ENCODE measurements at places on chromosomes 4 and X.

DNA sequence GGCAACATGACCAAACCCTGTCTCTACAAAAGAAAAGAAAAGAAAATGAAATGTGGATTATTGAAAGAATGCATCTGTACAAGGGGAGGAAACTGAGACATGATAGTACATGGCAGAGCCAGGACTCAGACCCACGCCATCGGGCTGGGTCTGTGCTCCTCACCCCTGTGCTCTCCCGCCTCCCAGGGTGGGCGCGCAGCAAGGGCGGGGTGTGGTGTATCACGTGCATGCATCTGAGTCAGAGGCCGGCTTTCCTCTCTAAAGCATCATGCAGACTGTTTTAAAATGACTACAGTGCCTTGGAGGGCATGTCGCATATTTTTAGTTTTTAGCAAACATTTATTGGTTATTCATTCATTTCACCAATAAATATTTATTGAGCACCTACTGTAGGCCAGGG, 47.8 kb downstream of the HTT-AS start:
- no peak for DNase-seq

DNA sequence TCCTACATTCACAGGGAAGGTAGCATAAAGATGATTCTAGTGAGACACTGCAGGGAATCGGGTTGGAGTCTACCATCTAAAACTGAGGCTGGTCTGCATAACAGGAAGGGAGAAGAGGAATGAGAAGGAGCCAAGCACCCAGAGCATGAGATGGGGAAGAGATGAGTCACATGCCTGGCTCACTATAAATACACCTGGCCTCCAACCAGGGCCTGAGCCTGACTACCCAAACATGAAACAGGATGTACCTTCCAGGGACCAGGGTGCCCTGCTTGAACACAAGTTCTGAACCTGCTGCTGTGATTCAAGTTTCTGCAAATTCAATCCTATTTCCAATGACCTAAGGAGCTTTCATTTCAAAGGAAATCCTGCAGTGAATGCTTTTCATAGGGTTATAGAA, 24.9 kb downstream of the CD99L2 start:
- no peak for DNase-seq

DNA sequence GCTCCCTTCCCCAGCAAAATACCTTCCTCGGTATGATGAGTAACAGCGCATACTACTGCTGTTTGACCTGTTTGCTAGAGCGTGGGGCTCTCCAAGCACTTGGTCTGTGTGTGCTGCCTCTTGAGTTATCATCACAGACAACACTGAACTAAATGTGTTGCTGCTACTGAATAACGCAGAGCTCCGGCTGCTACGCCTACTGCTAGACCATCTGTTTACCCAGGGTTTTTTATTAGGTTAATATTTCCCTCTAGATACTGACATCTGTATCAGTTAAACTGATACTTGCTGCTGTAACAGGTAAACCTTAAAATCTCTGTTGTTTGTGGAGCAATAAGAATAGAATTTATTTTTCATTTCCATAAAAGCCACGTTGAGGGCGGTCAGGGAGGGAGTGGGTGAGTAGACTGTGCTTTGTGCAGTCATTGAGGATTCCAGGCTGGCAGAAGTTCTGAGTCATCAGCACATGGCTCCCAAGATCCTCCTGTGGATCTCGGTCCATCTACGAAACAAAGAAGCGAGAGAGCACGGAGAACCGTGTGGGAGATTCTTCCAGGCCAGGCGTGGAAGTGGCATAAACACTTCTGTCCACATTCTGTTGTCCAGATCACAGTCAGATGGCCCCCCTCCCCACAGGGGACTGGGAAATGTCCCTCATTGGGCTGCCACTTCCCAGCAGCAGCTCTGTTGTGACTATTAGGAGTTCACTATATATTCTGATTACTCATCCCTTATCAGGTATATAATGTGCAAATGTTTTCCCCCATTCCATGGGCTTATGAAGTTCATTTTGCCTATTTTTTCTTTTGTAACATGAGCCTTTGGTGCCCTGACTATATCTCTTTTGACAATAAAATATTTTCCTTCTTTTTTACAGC, 14.1 kb downstream of the GRK4 start:
- no peak for DNase-seq

- DNase-seq = no peak
Observed at GRCh38 chr4:182901337-182901736, 15.8 kb downstream of the DCTD start.

- DNase-seq = no peak
Observed at GRCh38 chr4:107562316-107562715, 157.7 kb downstream of the PAPSS1 start.

DNA sequence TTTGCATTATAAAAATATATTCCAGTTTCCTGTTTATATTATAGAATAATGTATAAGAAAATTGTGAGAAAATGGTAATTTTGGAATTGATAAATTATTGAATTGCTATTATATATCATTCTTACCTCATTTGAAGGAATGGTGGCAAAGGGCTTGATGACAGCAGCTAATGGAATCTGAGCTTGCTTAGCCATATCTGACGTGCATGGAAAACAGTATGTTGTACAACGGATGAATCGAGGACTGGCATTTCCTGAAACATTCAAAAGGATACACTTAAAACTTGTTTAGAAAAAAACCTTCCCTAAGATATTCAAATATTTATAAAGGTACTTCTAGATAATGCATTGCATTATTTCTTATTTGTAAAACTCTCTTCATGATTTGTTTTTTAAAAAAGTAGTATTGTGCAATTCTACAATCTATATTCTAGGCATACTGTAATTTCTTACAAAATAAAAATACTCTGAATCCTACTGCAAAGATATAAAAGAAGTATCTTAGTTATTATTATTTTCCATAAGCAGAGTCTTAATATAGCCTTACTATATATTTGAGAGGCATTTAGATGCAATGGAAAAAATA, 38.3 kb downstream of the SEC24D start:
- no peak for DNase-seq

GRCh38 chr4:38565271-38566199, 98.5 kb upstream of the KLF3 start:
- no peak for DNase-seq

- DNase-seq = no peak
Observed at GRCh38 chr4:102586002-102586643, 85.0 kb downstream of the NFKB1 start.

DNA sequence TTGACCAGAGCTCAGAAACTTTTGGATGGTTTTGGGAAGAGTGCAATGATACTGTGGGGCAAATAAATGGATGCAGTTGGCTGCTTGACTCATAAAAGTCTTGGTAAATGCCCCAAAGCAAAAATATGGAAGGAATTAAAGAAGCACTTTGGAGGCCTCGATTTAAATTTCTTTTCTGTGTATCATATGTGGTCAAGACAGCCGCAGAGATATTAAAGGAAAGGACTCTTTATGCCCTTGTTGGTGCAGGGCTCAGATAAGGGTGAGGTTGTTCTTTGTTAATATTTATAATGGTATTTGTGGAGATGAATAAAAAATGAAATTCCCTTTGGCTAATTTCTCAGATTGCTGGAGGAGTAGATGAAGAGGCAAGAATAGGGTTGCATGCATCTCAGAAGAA, 90.2 kb downstream of the NHS start:
- no peak for DNase-seq

DNA sequence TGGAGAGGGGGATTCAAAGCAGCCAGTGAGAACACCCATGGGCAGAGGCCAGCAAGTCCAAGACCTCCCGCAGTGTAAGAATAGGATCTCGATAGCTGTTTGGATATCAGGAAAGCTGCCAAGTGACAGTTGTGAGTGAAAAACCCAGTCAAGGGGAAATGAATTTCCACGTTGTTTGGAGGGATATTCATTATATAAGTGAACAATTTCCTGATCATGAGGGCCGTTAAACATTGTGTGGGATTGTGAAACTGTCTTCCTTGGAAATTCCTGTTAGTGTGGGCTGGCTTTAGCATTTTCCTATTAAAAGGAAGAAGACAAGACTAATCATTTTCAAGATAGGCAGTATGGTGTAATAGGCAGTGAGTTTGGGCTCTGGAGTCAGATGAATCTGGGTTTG, 15.0 kb downstream of the CLDN2 start:
- no peak for DNase-seq

GRCh38 chrX:45771560-45772340, 571.1 kb upstream of the DIPK2B start:
- peak; percentile 37 for DNase-seq

DNA sequence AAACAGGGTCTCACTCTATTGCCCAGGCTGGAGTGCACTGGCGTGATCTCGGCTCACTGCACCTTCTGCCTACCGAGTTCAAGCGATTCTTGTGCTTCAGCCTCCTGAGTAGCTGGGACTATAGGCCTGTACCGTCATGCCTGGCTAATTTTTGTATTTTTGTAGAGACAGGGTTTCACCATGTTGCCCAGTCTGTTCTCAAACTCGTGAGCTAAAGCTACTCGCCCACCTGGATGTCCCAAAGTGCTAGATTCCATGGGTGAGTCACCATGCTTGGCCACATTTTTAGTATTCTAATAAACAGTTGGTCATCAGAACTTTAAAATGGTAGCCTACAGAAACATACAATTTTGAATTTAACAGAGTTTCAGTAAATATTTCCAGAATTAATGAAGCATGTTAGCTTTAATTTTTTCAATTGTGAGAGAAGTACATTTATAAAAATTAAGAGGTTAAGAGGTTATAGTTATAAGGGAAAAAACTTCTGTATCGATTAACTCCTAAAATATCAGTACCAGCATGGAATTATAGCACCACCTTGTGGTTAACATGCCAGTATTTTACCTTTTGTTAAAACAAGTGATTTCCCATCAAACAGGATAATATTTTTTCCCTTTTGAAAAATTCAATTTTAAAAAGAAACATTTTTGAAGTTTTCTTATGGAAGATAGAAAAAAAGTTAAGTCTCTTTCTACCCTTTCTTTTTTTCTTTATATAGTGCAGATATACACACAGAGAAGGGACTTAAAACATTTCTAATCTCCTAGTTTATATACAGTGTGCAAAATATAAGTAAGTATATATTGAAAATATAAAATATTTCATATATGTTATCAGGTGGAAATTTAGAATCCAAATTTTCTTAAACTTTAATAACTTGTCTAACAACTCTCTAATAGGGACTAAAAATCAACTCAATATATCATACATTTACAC, 35.4 kb downstream of the CEP44 start:
- no peak for DNase-seq

- no peak for DNase-seq
Observed at GRCh38 chrX:105101378-105101777, 119.1 kb downstream of the TEX13A start.

GRCh38 chr4:25320773-25321172, 8.2 kb downstream of the ZCCHC4 start:
- no peak for DNase-seq

- DNase-seq = no peak
Observed at GRCh38 chr4:25795091-25795490, 67.7 kb downstream of the SEL1L3 start.

- no peak for DNase-seq
Observed at GRCh38 chrX:68511255-68511654, 12.4 kb downstream of the YIPF6 start.

DNA sequence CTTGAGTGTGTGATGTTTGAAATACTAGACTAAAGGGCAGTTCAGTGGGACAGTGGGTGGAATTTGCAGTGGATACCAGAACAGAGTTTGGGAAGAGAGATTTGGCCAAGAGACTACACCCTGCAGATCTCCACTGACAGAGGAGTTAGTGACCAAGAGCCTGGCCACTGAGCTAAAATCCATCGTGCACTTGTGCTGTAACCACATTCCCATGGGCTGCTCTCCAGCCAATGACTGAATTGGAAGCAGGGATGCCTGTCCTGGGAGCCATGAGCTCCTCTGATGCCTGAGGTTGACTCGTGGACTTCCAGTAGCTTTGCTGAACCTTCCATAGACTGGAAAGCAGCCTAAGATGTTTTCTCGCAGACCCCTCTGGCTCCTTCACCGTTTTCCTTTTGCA, 296.1 kb downstream of the TRIML1 start:
- DNase-seq = no peak

- DNase-seq = no peak
Observed at GRCh38 chr4:188078116-188078515, 31.3 kb downstream of the TRIML2 start.

DNA sequence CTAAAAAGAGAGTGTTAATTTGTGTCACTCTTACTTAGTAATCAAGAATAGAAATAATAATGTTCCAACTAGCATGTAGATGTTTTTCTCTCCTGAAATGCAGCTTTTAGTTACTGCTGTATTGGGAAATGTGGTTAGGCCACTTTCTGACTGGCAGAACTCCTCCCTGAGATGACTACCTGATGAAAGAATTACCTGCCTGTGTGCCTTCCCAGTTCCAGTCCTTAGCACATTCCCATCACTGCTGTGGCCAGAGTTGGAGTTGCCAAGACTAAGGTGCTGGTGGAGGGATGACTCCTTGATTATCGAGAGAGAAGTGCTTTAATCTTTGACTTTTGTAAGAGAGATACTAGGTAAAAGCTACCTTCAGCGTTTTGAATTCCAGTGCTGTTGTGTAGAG, 9.5 kb downstream of the GAB1 start:
- DNase-seq = no peak

GRCh38 chrX:53595266-53595810, 91.2 kb downstream of the HUWE1 start:
- no peak for DNase-seq

DNA sequence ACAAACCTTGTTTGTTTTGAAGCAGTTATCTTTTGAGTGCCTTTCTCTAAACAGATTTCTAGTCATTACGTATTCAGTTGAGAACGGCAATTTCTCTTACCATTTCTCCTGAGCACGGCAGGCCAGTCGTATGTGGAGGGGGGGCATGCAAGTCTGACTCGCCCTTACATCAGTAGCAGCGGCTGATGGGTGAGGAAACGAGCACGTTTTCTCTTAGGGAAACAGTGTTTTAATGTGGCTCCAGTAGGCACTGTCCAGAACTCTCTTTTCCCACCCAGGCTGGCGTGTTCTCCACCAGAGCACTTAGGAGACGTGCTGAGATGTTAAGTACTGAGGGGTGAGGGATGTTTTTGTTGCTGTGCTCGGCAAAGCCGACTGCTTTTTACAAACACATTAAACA, 240.5 kb downstream of the STIM2 start:
- no peak for DNase-seq

DNA sequence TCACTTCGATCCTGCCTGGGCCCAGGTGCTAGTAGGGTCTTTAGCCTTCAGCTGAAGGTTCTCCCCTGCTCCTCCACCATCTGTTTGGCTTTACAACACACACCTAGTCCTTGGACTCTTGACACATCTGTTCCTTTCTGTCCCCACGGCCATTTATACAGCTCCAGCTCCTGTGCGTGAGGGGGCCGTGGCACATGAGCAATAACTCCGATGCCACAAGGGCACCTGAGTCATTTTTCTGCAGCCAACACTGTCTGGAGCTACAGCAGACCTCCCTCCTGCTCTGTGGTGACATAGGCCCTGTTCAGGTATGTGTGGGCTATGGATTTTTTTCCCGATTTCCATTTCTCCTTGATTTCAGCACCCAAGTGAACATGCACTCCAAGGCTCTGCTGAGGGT, 44.7 kb upstream of the BCOR start:
- no peak for DNase-seq

- no peak for DNase-seq
Observed at GRCh38 chrX:104854188-104854587, 288.2 kb downstream of the IL1RAPL2 start.

GRCh38 chr4:86961605-86962295, 26.9 kb downstream of the AFF1 start:
- no peak for DNase-seq

GRCh38 chr4:104532677-104533076, 38.0 kb upstream of the CXXC4 start:
- no peak for DNase-seq
